Activated T-cell treated with anti-CD3 and anti-CD28 coated beads, Interleukin-2, amount 50 U/mL, for 48 hours (primary cell): ENCODE measurements at places on chromosomes 16 and 17.

DNA sequence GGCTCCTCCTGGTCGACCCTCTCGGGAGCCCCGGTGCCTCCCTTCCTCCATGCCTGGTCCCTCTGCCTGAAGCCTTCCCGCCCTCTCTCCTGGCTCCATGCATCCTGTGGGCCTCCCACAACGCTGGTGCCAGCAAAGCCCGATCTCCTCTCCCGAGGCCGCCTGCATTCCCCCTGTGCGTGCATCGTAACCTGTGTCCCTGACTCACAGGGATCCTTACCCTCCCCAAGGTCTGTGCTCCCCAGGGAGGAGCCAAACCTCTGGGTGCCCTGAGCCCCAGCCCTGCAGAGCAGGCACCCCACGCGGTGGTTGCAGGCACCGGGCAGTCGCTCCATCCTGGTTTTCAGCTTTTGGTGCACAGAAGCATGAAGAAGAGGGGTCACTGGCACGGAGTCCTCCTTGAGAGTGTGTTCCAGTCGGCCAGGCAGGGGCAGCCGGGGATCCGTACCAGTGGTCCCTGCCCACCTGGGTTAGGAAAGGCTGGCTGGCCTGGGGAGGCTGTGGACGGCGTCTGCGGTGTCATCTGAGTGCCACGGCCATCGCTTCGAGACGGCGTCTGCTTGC is 1.8 kb upstream of the ENPP7 start:
- DNase-seq, result no peak

DNA sequence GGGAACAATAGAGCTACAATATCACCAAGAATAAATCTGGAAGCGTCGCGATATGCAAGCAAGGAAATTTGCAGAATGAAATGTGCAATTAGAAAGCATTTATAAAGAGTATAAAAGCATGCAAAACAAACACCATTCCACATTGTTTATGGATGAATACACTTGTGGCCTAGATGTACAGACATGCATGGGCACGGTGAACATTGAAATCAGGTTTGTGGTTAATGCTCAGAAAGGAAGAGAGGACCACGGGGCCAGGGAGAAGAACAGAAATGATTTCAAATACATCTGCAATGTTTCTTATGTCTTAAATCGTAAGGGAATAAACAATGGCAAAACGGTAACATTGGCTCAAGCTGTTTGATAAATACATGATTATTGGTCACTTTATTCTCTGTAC is 235.9 kb downstream of the FOXL1 start:
- no peak for DNase-seq

DNA sequence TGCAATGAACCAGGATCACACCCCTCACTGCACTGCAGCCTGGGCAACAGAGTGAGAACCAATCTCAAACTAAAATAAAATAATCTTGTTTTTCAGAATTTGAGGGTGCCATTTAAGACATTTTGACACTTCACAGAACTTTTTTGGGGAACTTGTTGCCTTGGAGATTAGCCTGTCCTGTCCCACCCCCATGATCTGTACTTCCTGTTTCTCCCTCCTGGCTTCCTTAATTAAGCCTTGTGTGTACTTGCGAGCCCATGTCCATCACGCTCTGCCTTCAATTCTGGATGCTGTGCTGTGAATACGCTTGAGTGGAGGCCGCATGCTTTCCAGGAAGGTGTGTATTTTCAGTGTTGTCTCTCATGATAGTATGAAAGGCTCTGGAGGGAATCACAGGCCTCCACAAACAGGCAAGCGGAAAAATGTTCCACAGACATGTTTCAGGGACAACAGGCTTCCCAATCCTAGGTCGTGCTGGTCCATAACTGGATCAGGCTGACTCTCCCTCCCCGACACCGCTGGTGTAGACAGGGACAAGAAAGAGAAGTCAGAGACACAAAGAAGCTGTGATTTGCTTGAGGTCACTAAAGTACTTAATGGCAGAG is 56.9 kb downstream of the NOS2 start:
- no peak for DNase-seq

- no peak for DNase-seq
Observed at GRCh38 chr17:70644096-70644495, 474.8 kb downstream of the KCNJ2 start.

- DNase-seq, result peak; percentile 35
Observed at GRCh38 chr17:40555296-40556190, 9.7 kb downstream of the CCR7 start.

- DNase-seq, result no peak
Observed at GRCh38 chr16:63312346-63312745, 1276.1 kb upstream of the CDH8 start.

- DNase-seq, result no peak
Observed at GRCh38 chr16:83793179-83793578, 14.6 kb upstream of the HSBP1 start.

- no peak for DNase-seq
Observed at GRCh38 chr17:7322520-7323194, 6.5 kb downstream of the NEURL4 start.

- no peak for DNase-seq
Observed at GRCh38 chr16:21276090-21276489, 2.0 kb downstream of the CRYM start.

GRCh38 chr17:82601447-82602000 is 46.7 kb downstream of the WDR45B start:
- DNase-seq, result no peak

DNA sequence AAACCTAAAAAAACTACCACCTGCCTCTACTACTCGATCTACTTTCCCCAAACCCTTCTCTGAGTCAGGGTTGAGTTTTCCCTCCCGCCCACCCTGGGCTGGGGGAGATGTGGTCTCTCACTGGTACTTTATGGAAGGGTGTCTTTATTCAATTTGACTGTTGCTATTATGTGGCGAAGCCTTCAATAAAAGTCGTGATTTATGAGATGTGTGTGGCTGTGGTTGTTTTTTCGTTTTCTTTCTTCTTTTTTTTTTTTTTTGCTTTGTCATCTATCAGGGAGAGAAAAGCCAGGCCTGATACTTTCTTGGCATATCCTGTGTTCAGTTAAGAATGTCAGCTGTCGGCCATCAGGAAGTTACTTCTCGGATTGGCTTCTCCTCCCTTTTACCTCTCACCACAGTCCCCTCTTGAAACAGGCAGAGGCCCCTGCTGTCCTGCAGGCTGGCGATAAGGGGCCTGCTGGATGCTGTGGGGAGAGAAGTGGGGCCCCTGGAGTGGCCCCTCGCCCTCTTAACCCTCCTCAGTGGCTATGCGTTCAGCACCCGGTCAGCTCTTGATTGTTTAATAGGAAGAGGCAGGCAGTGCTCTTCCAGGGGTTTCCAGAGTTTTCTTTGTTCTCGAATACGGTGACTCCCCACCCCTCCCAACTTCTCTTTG is 123.0 kb downstream of the MSI2 start:
- DNase-seq, result peak; percentile 54

DNA sequence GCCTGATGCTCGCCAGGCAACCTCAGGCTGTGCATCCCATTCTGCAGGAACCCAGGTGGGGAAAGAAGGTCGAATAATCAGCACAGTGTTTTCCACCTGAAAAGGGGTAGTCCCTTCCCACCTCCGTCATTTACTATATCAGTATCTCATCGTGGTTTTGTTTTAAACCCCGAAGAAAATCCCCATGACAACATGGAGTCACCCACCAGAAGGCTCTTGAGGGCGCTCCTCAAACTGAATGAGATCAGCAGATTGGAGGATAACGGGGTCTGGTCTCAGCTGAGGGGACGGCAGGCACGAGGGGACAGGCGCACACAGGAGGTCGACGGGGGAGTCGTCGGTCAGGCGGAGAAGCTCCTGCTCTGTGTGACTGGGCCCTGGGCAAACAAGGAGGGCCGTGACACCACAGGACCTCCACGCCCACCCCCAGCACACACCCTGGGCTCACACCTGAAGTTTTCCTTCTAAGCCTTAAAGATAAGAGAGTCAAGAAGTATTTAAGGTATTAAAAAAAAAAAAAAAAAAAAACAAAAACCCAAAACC is 44.2 kb downstream of the MARF1 start:
- no peak for DNase-seq

GRCh38 chr16:88885693-88886280 is 19.3 kb upstream of the PABPN1L start:
- DNase-seq, result no peak

- DNase-seq, result no peak
Observed at GRCh38 chr17:47990962-47991731, 20.2 kb downstream of the CDK5RAP3 start.

GRCh38 chr17:14038206-14038605 is 31.1 kb upstream of the COX10 start:
- no peak for DNase-seq

DNA sequence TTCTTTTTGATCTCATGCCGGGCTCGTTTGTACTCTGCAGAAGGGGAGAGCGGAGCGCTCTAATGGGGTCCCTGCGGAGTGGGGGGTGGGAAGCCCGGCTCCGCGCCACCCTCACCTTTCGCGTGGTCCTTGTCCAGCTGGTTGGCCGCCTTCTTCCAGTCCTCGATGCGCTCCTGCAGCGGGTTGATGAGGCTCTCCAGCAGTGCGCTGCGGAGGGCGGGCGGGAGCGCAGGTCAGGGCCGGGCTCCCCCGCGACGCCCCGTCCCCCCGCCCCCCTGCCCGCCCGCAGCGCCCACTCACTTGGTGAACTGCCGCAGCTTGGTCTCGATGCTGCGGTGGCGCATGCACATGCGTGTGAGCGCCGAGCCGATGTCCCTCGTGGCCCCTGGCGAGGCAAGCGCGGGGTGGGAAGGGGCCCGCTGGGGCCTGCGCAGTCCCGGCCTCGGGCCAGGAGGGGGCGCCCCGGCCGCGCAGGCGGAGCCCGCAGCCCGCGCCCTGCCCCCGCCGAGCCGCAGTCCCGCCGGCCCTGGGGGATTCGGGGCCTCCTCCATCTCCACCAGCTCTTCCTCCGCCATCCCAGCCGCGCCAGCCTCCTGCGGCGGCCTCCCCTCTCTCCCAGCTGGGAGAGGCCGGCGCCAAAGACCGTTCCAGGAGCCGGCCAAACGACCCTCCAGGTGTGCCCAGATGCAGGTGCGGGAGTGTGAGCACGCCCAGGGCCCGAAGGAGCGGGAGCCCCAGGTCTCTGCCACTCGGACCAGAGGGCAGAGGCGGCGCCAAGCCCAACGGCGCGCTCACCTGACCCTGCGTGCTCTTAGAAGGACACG is 6.0 kb downstream of the MTSS2 start:
- DNase-seq, result peak; percentile 46

- DNase-seq, result no peak
Observed at GRCh38 chr17:31096106-31096436, 1.3 kb downstream of the NF1 start.

DNA sequence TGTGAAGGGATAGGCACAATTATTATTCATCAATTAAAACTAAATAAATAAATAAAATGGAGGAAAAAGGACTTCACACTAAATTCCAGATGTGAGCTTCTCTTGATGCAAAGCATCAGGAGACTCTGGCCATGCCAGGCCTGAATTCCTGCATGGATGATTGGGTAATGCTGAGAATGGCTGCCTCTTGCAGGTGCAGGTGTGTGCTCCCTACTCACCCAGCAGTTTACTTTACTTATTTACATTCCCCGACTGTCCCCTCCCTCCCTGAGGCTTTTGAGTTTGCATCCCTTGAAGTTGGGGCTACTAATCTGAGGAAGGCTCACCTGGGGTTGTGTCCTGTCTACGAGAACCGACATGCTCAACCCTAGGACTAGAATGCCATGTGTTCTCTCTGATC is 200.4 kb downstream of the SHISA9 start:
- DNase-seq, result no peak

GRCh38 chr17:48627623-48628521 is 1.7 kb upstream of the HOXB9 start:
- DNase-seq, result no peak

DNA sequence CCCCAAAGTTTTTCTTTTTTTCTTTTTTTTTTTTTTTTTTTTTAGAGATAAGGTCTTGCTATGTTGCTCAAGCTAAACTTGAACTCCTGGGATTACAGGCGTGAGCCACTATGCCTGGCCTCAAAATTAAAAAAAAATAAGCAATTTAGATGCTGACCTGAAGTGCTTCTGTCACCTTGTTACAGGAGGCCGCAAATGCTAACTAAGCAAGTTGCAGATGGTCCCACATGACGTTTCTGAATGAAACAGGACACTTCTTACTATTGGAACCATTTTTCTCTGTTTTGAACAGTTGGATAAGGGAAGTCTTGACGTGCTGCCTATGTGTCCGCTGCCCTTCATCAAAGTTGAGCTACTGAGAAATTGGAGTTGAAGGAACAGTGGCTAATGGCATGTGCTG is 8.8 kb downstream of the ANKRD40CL start:
- no peak for DNase-seq
